ENCODE measurements at places on chromosomes 6 and 20.

GRCh38 chr20:840503-840857 lies 7.0 kb downstream of the FAM110A start:
- no peak for DNase-seq

DNA sequence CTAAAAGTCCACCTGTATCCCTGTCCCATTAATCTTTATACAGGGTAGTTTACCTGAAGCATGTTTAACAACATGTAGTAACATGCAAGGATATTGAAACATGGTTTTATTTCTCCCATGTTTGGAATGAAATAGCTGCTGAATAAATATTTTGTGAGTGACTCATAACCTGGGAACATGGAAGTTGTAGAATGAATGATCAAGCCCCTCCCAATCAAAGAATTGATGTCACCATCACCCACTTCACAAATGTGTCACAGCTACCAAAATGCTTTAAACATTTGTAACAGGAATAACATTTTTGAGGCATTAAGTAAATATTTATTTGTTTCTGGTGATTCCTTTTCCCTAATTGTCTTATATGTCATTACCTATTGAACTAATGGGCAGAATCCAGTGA lies 58.9 kb upstream of the TNFAIP3 start:
- DNase-seq, result no peak

DNA sequence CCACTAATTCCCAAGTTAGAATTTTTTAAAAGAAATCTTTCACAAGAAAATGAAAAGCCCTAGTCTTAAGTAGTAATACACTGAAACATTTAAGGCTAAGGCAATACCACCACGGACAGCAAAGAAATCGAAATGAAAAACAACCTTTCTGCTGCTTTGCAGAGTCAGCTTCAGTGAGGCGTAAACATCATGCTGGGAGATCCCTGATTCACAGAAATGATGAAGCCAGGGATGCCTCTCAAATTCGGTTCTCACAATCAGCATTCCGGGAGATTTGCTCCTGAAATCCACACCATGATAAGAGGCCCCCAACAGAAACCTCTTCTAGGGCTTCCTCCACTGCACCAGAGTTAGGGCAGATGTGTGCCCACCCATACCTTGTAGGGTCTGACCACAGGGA lies 18.6 kb downstream of the RRBP1 start:
- DNase-seq, result no peak

- no peak for DNase-seq
These were observed 3.4 kb upstream of the ZHX3 start for GRCh38 chr20:41320976-41321375.

- no peak for DNase-seq
These were observed 80.3 kb downstream of the JARID2 start for GRCh38 chr6:15326067-15326614.

GRCh38 chr6:131594074-131594473 lies 21.0 kb downstream of the ARG1 start:
- DNase-seq, result no peak

DNA sequence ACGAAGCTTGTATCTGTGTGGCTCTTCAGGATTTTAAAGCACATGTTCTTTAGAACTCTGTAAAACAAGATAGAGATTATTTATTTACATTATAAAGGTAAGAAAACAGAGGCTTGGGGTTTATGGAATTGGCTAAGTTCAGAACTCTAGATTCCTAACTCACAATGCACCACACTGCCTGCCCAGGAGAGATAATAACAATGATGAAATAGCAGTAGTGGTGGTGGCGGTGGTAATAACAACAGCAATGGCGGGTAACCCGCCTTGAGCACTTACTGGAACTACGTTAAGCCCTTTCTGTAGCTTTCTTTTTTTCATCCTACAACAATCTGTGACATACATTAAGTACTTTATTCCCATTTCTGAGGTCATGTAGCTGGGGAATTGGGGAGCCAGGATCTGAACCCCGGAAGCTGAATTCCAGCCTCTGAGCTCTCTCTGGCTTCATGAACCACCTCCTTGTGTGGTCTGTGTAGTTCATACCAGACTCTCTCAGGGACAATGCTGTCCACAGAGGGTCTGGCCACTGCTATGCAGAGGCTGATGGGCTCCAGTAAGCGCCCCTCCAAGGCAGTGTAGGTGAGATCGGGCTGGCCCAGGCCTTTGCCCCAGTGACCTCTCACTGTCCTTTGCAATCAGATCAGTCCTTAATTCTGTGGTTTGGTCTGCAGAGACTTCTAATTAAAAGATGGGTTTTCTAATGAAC lies 260.9 kb downstream of the SLC24A3 start:
- no peak for DNase-seq

- DNase-seq, result no peak
These were observed 747.6 kb downstream of the RFPL4B start for GRCh38 chr6:113094779-113095178.

- no peak for DNase-seq
These were observed 84.6 kb upstream of the F13A1 start for GRCh38 chr6:6405031-6405430.

GRCh38 chr20:1737134-1737533 lies 79.6 kb upstream of the SIRPG start:
- DNase-seq, result no peak

DNA sequence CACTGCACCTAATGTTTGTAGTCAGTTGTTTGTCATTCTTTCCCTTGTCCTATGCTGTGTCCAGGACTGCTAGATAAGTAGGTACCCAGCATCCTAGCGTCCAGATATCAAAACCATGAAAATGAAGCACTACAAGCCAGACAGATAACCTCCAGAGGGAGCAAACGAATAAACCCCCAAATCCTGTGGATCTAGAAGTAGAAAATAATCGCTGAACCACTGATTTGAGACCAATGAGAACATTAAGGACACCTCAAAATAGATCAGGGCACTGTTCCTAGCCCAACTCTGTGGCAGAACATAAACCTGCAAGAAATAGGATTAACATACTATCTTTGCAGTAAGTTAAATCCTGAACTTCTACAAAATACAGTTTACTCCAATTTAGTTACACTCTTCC lies 1.1 kb upstream of the KLHL32 start:
- no peak for DNase-seq

GRCh38 chr6:21039926-21040325 lies 505.7 kb downstream of the CDKAL1 start:
- DNase-seq, result no peak

DNA sequence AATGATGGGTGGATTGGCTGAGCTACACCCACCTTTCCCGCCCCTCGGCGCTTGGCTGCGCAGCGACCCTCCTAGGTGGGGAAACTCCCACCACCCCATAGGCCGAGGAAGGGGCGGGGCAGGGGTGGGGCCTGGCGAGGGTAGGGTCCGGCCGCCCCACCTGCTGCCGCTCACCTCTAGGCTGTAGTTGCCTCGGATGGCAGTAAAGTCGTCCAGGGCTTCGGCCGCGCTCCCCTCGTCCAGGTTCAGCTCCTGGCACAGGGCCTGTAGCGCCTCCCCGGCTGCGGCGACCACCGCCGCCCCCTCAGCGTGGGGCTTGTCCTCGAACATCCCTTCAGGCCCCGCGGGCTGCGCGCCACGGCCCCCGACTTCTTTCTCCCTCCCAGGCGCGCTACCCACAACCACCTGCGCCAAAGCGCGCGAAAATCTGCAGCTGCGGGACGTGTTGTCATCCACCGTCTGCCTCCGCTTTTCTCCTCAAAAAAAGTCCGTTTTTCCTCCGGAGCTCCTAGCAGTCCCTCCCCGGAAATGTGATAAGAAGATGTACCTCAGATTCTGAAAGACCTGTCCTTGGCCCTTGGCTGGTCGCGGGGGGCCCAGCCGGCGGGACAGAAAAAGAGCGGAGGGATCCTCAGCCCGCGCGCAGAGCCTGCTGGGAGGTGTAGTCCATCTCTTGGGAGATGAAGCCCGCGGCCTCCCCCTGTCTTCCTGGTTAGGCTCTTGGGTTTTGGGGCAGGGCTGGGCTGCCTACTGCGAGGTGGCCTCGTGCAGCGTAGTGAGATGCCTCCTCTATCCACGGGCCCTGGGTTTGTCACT lies at the start of gene RBL1:
RBL1 (minus strand) TSS at position 399 of the 816 bp plus-strand sequence; CDS start at position 330, 69 bp downstream.
- peak; percentile 85 for DNase-seq

DNA sequence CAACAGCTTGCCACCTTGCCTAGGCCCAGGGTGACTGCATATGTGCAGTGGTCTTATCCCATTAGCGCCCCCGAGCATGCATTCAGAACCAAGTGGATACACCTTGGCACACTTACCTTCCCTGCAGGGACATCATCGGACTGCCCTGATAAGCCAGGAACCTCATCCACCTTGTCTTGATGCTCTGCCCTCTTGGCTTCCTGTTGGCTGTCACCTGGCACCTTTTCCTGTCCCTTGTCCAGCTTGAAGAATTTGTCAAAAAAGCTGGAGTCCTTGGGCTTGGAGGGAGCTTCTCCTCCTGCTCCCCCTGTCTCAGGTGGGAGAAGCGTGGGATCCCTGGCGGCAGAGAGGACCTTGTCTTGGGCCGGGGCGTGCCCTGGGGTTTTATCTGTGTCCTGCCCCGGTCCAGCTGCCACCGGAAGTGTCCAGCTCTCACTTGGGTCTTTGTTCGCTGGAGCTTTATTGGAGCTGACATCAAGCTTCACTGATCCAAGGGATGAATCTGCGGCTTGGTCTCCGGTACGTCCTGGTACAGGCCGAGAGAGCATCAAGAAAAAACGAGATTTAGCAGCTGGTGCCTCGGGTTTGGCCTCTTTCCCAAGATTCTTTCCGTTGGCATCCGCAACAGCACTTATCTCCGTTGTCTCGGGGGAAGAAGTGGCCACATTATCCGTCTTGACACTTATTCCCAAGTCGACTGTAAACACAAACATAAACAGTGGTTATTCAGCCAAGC lies 42.0 kb downstream of the BCAS1 start:
- no peak for DNase-seq

DNA sequence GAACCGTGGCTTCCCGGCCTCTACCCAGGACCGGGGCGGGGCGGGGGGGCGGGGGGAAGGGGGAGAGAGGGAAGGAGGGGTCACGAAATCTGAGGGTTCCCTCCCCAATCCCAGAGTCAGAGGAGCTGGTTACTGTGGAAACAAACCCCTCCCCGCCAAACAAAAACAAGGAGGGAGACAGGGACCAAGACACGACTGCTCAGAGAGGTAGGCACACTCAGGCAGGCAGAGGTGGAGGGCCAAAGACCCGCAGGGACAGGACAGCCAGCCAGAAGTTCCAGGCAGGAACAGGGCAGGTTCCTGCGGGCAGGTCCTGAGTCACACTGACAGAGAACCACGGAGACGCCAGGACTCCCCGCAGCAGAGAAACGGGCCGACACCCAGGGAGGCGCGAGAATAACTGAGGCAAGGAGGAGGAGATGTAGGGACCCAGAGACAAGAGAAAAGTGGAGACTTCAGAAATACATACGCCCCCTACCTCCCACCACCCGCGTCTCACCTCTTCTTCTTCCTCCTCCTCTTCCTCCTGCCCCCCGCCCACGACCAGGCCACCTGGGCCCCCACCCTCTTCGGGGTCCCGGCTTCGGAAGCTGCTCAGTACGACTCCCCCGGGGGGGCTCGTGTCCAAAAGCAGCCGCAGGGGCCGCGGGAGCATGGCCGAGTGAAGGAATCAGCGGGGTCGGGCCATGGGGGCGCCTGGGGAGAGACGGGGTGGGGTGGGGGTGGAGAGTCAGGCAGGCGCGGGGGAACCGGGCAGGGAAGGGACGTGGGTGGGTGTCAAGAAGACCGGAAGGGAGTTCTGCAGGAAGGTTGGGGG lies 578 bp downstream of the RGL2 start:
- DNase-seq, result peak; percentile 42

- DNase-seq, result no peak
These were observed 21.9 kb downstream of the MEP1A start for GRCh38 chr6:46815130-46815529.

DNA sequence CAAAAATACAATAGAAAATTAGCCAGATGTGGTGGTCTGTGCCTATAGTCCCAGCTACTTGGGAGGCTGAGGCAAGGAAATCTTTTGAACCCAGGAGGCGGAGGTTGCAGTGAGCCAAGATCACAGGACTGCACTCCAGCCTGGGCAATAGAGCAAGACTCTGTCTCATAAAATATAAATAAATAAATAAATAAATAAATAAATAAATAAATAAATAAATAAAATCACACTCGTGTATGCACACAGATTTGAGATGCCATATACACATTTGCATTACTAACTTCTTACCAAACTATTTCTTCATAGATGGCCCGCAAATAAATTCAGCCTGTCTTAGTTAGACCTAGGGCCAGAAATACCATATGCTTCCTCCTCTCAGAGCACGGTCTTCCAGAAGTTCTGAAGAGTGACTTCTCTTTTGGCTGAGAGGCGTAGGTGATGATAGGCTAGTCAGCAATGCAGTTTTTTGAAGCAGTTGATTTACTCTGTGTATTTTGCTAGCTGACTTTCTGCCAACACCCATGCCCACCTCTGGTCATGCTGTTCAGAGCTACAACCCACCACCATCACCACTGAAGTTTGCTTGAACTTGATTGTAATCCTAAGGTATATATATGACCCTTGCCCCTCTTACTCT lies 150.1 kb downstream of the SASH1 start:
- DNase-seq, result no peak

DNA sequence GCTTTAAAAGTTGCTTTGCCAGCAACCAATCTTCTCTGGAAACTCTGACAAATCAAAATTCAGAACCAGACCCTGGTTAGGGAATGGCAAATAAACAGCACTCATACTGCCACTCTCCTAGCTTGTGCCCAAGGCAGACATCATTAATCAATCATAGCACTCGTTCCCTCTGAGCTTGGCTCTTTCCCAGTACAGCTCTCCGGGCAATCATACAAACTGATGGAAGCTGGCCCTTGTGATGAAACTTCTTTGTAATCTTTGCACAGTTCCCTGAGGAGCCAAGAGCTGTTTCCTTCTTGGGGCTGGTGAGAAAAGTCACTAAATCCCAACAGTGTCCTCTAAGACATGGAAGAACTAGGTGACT lies 34.7 kb downstream of the KIAA1755 start:
- DNase-seq, result no peak

- peak; percentile 5 for DNase-seq
These were observed 60.1 kb upstream of the SPDEF start for GRCh38 chr6:34616227-34616585.

DNA sequence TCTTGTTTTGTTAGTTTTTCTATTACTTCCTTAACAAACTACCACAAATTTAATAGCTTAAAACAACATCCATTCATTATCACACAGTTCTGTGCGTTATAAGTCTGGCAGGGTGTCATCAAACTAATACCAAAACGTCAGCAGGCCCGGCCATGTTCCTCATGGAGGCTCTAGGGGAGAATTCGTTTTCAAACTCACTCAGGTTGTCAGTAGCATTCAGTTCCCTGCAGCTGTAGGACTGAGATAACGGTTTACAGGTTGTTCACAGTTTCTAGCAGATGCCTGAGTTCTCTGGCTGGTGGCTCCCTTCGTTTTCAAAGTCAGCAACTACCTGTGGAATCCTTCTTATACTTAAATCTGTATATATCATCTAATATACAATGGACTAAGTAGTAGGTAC lies 72.5 kb upstream of the PRSS16 start:
- DNase-seq, result no peak
